Uterus (tissue), 4 donors: ENCODE measurements at places on chromosomes 2 and 18. TPM values are rescaled to one million over a fixed set of nuclear protein-coding genes. Genes with fewer than 3 reads are reported as not detected.

GRCh38 chr18:21634588-21635199 is 22.6 kb downstream of the SNRPD1 start:
- DNase-seq: no peak

- DNase-seq: no peak
Observed at GRCh38 chr2:19580830-19581229, 222.4 kb upstream of the OSR1 start.

DNA sequence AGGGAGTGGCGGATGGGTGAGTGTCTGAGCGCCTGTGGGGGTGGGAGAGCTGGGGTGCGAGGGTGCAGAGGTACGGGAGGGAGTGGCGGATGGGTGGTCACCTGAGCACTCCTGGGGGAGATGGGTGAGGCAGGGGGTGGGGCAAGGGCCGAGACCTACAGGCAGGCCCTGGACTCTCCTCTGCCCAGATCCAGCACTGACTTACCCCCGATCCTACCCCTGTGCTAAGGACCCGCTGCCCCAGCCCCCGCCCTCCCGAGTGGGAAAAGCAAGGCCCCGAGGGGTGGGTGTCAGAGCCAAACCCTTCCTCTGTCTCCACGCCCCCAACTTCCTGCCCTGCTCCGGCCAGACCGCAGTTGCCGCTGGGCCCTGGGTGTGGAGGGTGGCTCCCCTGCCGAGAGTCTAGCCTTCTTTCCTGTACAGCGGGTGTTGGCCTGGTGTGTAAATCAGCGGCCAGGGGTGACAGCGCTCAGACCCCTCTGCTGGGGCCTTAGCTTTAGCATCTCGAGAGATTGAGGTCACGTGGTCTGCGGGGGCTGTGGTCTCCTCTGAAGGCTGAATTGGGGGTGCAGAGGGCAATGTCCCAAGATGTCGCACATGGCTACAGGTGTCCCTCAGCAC is 12.5 kb downstream of the BOK start:
- DNase-seq: no peak

- no peak for DNase-seq
Observed at GRCh38 chr2:127261804-127262406, 32.0 kb downstream of the ERCC3 start.

Gene NEUROD1
- total RNA-seq: not detected

- no peak for DNase-seq
Observed at GRCh38 chr2:55403256-55403998, 16.2 kb downstream of the CCDC88A start.
